Hippocampal formation (tissue), 2 donors: ENCODE measurements at places on chromosomes 11 and 22.

DNA sequence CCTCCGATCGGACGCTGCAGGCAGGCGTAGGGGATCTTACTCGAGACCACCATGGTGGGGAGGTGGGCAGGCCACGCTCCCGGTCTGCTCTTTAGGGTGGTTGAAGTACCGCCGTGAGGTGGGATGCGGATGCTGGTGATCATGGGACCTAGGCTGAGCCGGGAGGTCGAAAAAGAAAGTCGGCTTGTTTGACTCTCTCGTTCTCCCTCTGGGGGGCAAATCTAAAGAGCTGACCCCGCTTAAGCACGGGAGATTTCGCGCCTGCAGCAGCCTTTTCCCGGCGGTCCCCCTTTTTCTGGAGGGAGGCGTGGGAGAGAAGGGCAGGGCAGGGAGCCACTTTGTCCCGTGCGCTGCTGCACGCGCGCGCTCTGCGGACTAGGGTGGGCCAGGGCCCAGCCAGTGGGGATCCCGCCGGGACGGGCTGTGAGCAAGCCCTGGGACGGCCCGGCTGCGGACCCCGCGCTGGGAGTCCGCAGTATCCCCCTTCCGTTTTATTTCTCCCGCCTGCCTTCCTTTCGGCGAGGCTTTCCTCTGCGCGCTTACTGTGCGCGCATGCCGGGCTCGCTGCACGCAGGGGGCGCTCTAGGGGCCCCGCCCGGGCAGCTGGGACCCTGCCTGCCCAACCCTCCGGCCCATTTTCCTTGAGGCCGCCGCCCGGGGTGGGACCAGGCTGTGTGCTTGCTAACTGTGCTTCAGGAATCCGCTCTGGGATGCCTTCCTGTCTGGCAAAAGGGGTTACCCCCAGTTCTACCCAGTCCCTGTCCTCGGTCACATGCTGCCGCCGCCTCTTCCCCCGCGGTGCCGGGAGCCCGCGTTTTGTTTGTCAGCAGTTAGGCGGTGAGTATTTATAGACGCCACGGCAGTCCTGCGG, 81.0 kb downstream of the PRR5L start:
- no peak for DNase-seq

DNA sequence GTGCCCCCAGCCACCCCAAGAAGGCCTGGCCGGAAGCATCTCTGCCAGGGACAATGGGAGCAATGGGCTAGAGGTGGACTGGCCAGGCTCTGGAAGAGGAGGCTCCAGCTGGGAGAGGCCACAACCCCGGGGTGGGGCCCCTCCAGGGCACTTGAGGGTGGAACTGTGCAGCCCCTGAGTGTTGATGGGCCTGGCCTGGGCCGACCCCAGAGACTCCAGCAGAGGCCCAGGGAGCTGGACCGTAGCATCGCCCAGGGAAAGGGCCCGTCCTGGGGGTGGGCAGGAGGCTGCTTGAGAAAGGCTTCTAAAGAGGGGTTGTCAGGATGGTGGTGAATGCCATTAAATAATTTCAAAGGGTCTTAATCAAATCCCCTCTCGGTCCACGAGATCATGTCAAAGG, 30.4 kb downstream of the CDKN1C start:
- no peak for DNase-seq

GRCh38 chr11:61967924-61968757, 707 bp upstream of the FTH1 start:
- no peak for DNase-seq

GRCh38 chr11:55457641-55458040, 89.9 kb downstream of the OR4A15 start:
- DNase-seq, result no peak

DNA sequence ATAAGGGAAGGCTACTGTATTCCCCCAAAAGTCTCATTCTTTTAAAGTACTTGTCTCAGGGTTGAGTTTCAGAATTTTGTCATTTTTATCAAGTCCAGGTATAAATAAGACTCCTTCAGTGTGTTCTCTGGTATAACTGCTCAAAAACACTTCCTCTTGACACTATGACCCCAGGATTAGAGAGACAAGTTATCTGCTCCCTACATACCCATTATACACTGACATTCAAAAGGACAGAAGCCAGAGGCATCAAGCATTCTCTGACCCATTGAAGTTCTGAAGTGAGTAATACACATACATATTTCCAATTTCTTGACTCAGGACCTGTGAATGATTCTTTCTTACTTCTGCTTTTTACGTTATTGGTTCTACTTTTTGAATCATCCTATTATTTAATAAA, 447.8 kb upstream of the CNTN5 start:
- no peak for DNase-seq

GRCh38 chr11:17897495-17897894, 115.4 kb downstream of the SERGEF start:
- no peak for DNase-seq

DNA sequence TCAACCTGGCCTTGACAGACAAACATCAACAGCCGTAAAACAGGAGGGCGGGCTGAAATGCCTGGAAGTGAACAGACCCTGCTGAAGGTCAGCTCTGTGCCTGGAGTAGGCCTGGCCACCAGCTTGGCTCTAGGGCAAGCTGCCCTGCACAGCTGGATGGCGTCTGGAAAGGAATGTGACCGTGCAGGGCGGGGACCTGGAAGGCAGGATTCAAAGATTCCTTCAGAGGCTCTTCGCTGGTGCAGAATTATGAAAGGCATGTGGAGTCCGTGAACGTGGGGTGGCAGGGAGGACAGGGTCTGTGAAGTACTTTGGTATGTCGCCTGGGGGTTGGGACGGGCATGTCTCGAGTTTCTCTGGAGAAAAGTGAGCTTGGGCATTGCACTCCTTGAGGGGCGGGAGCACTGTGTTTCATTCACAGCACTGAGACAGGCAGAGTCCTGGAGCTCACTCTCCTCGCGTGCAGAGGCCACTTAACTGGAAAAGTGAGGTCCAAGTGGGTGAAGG, 1.5 kb downstream of the EHD1 start:
- DNase-seq, result peak; percentile 23

GRCh38 chr22:24989541-24989951, 37.0 kb downstream of the KIAA1671 start:
- no peak for DNase-seq

DNA sequence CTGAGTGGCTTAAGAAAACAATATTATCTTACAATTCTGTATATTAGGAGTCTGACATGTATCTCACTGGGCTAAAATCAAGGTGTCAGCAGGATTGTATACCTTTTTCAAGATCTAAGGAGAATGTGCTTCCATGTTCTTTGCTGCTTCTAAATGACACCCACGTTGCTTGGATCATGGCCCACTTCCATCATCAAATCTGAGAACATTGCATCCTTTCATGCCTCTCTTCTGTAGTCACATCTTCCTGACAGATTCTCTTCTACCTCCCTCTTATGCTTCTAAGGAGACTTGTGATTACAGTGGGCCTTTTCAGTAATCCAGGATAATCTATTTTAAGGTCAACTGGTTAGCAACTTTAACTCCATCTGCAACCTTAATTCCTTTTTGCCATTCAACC, 499.4 kb downstream of the FAM181B start:
- no peak for DNase-seq

GRCh38 chr11:67498544-67498972, 6.6 kb downstream of the PITPNM1 start:
- DNase-seq, result no peak

- no peak for DNase-seq
Observed at GRCh38 chr11:71242391-71242790, 10.0 kb downstream of the SHANK2 start.

DNA sequence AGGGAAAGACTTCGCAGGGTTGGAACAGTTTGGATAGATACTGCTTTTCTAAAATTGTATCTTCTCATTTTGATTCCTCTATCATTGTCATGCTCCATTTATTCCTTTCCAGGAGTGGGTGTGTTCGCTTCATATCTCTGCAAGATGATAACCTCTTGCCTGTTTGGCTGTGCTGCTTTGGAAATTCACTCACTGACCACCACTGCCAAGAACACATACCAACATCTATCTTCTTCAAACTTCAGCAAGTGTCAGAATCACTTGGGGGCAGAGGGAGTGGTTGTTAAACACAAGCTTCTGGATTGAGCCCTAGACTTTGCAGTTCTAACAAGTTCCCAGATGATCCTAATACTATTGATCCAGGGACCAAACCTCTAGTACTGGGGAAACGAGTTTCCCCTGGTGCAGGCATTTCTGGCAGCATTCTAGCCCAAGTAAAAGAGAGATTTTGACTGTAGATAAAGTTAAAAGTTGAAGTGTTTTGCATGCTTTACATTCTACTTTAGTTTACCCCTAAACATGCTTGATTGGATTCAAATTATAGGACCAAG, 11.5 kb upstream of the DKK3 start:
- DNase-seq, result no peak

GRCh38 chr22:40726514-40726913, 47.2 kb downstream of the MCHR1 start:
- DNase-seq, result no peak

DNA sequence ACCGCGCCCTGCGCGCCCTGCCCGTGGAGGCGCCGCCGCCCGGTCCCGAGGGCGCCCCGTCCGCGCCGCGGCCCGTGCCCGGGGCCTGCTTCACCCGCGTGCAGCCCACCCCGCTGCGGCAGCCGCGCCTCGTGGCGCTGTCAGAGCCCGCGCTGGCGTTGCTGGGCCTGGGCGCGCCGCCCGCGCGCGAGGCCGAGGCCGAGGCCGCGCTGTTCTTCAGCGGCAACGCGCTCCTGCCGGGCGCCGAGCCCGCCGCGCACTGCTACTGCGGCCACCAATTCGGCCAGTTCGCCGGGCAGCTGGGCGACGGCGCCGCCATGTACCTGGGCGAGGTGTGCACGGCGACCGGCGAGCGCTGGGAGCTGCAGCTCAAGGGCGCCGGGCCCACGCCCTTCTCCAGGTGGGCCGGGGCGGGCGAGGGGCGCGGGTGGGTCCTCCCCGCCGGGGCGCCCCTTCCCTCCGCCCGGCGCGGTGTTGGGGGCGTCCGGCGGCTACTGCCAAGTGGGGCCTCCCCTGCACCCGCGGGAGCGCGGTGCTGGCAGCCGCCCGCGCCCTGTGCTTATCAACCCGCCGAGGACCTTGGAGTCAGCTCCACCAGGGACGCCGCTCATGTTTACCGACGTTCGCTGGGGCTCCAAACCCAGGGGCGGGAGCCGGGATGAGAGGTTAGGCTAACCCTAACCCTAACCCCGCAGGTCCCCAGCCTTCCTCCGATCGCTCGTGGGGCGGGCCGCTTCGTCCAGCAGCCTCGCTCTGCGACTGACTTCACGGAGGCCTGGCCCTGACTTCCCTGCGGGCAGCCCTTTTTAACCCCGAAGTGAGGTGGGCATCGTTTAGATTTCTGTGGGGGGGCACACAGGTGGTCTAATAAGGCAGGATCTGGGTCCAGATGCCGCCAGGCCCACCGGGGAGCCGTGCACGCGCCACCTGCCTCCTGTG, 649 bp downstream of the SELENOO start:
- DNase-seq, result no peak

DNA sequence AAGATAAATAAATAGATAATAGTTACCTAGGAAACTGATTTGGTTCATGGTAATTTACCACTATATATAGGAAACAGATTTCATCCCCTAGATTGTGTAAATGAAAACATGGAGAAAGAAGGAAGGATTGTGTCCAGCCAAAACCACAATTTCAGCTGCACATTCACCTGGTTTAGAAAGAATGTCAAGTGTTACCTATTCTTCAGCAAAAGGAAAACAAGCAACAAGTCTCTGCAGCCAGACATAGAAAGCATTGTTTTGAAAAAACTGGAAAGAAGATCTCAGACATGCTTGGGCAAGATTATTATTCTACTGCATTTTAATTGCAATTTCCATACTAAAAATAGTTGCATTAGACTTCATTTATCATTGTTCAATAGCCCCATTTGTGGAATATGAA, 8.8 kb upstream of the BMAL1 start:
- no peak for DNase-seq
